ENCODE measurements at places on chromosomes 1 and 21.
A peak's percentile ranks its signal among the peaks of the same experiment; 100 is the strongest.

GRCh38 chr1:44594353-44594752, 79.9 kb downstream of the TMEM53 start:
- H3K27ac ChIP-seq, result no peak overlapping the region
- H3K4me1 ChIP-seq, result no peaks in the 10 kb centered on the region
- no peaks in the 10 kb centered on the region for H3K27me3 ChIP-seq
- no peak overlapping the region for H3K4me3 ChIP-seq

DNA sequence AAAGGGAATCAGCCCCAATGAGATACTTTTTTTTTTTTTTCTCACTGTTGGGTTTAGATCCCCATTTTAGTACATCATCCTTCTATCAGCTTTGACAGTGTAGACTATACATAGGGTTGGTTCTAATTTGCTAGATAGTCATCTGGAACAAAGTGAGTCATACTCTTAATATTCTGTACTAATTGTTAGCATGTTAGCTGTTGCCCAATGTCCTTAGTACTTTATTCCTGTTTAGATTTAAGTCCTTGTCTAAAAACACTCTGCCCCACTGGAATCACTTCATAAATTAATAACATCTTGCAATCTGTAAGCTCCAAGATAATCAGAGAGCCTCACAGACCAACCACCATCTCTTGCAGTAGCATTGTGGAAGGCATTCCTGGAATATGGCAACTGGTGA, 209.8 kb upstream of the KIAA0040 start:
- no peak overlapping the region for H3K27ac ChIP-seq
- H3K36me3 ChIP-seq, result no peaks in the 10 kb centered on the region

GRCh38 chr1:238961790-238962189, 424.6 kb upstream of the CHRM3 start:
- no peak for DNase-seq
- no peak overlapping the region for H3K4me3 ChIP-seq
- no peak overlapping the region for H3K27ac ChIP-seq

- no peak overlapping the region for H3K27ac ChIP-seq
- no peak for DNase-seq
- H3K36me3 ChIP-seq, result no peaks in the 10 kb centered on the region
- H3K27me3 ChIP-seq, result peaks cover 30% of the 10 kb centered on the region
Observed at GRCh38 chr1:53062708-53063591, 937 bp downstream of the PODN start.

DNA sequence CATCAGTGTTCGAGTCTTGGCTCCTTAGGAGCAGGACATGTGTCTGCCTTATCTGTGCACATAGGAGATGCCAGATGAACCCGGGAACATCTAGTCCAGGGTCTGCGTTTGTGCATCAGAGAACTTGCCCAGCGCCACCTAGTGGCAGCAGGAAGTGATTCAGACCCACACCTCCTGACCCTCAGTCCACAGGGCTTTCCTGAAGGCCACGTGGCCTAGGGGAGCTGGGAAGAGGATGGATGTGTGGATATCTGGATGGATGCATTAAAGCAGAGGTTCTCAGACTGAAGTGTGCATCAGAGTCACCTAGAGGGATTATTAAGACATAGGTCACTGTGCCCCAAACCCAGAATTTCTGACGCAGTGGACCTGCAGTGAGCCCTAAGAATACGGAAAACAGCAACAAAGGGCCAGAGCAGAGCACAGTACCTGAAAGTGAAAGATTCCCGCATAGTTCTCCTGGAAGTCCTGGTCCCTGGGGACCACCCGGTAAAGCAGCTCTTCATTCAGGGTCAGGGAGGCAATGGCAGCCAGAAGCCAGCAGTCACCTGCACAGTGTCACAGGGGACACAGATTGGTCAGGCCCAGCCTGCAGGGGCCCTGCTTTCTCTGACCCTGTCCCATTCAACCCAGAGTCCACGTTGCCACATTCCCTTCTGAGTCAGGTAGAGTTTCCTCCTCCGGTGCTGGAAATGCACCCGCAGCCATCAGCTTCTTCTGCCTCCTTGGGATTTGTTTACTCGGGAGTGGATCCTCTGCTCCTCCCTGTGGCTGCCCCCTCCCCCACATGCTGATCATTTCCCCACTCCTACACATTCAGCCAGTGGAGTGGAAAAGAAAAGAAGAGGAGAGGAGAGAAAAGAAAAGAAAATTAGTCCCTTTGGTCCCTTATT, 37.0 kb downstream of the CAPN8 start:
- peaks cover 11% of the 10 kb centered on the region for H3K27me3 ChIP-seq
- no peak for DNase-seq
- no peaks in the 10 kb centered on the region for H3K4me1 ChIP-seq
- H3K27ac ChIP-seq, result no peak overlapping the region
- no peak overlapping the region for H3K4me3 ChIP-seq
- H3K36me3 ChIP-seq, result no peaks in the 10 kb centered on the region

DNA sequence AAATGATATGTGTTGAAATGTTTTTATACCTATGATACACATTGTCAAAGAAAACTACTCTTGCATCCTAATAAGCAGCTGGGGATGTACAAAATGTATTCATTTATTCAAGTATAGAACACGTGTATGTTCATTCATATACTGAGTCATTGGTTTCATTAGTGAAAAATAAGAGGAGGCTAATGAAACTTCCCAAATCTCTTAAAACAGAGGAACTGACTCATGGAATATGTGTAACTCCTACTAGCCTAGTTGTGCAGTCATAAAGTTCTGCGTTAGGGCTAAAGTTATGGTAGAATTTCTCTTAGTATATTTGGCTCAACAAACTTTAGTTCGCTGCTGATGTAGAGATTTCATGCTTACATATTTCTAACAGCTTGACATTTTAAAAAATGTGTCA, 441.6 kb downstream of the NCAM2 start:
- no peaks in the 10 kb centered on the region for H3K27me3 ChIP-seq
- DNase-seq, result no peak
- H3K36me3 ChIP-seq, result no peaks in the 10 kb centered on the region
- no peaks in the 10 kb centered on the region for H3K4me1 ChIP-seq
- H3K4me3 ChIP-seq, result no peak overlapping the region

DNA sequence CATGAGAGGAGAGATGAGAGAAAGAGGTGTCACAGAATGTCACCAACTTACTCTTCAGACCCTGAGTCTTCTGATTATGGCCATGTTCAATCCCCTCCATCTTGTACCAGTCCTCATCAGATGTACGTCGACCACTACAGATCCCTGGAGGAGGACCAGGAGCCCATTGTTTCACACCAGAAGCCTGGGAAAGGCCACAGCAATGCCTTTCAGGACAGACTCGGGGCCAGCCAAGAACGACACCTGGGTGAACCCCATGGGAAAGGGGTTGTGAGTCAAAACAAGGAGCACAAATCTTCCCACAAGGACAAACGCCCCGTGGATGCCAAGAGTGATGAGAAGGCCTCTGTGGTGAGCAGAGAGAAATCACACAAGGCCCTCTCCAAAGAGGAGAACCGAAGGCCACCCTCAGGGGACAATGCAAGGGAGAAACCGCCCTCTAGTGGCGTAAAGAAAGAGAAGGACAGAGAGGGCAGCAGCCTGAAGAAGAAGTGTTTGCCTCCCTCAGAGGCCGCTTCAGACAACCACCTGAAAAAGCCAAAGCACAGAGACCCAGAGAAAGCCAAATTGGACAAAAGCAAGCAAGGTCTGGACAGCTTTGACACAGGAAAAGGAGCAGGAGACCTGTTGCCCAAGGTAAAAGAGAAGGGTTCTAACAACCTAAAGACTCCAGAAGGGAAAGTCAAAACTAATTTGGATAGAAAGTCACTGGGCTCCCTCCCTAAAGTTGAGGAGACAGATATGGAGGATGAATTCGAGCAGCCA, 8.0 kb downstream of the ELOA start:
- H3K27me3 ChIP-seq, result no peaks in the 10 kb centered on the region
- peaks cover 37% of the 10 kb centered on the region for H3K4me1 ChIP-seq
- peak overlapping the region; percentile 64 for H3K27ac ChIP-seq
- no peak for DNase-seq
- H3K36me3 ChIP-seq, result peaks cover 69% of the 10 kb centered on the region
- no peak overlapping the region for H3K4me3 ChIP-seq

GRCh38 chr1:61727544-61727943, 2.6 kb upstream of the TM2D1 start:
- no peak overlapping the region for H3K4me3 ChIP-seq
- H3K36me3 ChIP-seq, result peaks cover 9% of the 10 kb centered on the region
- no peak for DNase-seq
- H3K27ac ChIP-seq, result no peak overlapping the region
- H3K27me3 ChIP-seq, result no peaks in the 10 kb centered on the region
- H3K4me1 ChIP-seq, result peaks cover 21% of the 10 kb centered on the region

DNA sequence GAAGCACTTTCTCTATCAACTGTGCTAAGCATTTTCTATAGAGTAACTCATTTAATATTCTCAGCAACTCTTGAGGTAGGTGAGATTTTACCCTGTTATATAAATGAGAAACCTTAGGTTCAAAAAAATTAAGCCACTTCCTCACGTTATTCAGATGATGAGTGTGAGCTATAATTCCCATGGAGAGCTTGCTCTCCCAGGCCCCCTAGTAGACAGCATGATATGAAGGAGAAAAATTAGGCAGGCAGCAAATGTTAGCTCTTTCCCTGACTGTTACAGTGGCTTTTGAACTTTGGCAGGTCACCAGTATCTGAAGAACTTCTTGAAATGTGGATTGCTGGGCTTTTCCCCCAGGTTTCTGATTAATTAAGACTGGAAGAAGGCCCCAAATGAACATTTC, 753.1 kb downstream of the NCAM2 start:
- H3K4me3 ChIP-seq, result no peak overlapping the region
- H3K27ac ChIP-seq, result no peak overlapping the region
- no peaks in the 10 kb centered on the region for H3K4me1 ChIP-seq
- H3K36me3 ChIP-seq, result no peaks in the 10 kb centered on the region
- no peak for DNase-seq
- H3K27me3 ChIP-seq, result no peaks in the 10 kb centered on the region

DNA sequence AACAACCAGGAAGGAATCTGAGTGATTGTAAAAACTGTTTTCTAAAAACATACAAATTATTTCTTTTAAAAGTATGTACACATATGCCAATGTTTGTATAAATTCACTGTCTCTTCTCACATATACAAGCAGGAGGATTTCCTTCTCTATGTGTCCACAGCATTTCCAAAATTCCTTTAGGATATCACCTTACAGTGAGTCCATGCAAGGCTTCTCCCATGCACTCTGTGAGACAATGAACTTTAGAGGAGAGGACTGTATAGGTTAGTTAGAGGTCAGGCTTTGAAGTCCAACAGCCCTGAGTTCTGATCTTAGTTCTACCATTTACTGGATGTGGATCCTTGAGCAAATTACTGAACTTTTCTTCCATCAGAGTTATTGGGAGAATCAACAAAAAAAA, 34.1 kb upstream of the USH2A start:
- H3K4me1 ChIP-seq, result no peaks in the 10 kb centered on the region
- no peaks in the 10 kb centered on the region for H3K36me3 ChIP-seq
- H3K27ac ChIP-seq, result no peak overlapping the region
- H3K27me3 ChIP-seq, result no peaks in the 10 kb centered on the region
- no peak overlapping the region for H3K4me3 ChIP-seq

DNA sequence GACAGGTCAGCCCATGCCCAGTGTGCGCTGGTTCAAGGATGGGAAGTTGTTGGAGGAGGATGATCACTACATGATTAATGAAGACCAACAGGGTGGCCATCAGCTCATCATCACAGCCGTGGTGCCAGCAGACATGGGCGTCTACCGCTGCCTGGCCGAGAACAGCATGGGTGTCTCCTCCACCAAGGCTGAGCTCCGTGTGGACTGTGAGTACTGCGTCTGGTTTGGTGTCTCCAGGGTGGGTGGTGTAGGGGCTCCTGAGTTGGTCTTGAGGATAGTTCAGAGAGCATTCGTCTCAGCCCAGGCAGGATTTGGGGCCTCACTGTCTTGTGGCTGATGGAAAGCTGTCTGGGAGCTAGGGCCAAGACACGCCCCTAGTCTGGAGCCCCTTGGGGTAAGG, 83.2 kb downstream of the TRIM11 start:
- peaks cover 3% of the 10 kb centered on the region for H3K36me3 ChIP-seq
- H3K4me3 ChIP-seq, result no peak overlapping the region
- no peaks in the 10 kb centered on the region for H3K4me1 ChIP-seq

GRCh38 chr1:186183219-186183618, 191.8 kb downstream of the TPR start:
- H3K27me3 ChIP-seq, result peaks cover 15% of the 10 kb centered on the region
- no peaks in the 10 kb centered on the region for H3K36me3 ChIP-seq
- no peak overlapping the region for H3K27ac ChIP-seq
- H3K4me1 ChIP-seq, result no peaks in the 10 kb centered on the region
- no peak for DNase-seq
- no peak overlapping the region for H3K4me3 ChIP-seq

Measured in central memory CD8-positive, alpha-beta T cell (primary cell).